ENCODE measurements at places on chromosomes 16 and 17.

DNA sequence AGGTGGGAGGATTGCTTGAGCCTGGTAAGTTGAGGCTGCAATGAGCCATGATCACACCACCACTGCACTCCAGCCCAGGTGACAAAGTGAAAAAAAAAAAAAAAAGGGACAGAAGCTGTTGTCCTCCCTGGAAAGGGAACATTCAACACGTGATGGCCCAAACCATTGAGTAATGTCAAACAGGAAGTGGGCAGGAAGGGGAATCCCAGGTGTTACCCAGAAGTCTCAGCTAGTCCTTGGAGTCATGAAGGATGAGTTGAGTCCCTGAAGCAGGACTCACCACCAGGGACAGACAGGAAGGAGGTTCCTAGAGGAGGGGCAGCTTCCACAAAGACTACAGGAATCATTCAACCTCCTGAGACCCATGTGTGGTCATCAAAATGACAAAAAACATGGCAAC is 19.8 kb upstream of the CMIP start:
- DNase-seq: no peak

DNA sequence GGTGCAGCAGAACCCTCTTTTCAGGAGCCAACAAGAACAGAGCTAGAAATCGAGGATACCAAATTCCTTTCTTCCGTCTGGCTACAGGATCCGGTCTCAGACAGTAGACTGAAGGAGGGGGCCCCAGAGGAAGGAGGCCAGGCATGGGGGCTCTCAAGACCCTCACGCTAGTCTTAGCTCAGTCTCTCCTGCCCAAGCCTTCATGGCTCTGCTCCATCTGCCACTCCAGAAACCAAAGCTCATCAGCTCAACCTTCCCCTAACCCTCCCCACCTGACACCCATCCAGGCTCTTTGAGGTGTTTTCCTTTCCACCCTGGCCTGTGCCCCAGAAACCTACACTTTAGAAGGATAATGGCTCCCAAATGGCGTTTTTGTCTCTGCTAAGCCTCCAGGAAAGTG is 6.2 kb upstream of the TMEM92 start:
- DNase-seq: no peak

- no peak for DNase-seq
These were observed 255.8 kb downstream of the CDH11 start for GRCh38 chr16:64866021-64866420.

GRCh38 chr17:72998343-72998742 is 94.1 kb downstream of the SLC39A11 start:
- no peak for DNase-seq

GRCh38 chr16:30548416-30549253 is 9.5 kb downstream of the ZNF764 start:
- DNase-seq: no peak

- DNase-seq: no peak
These were observed 9.0 kb upstream of the AMZ2 start for GRCh38 chr17:68238871-68239253.
